ENCODE measurements at places on chromosomes 5 and 9.

- H3K27me3 ChIP-seq, result no peaks in the 10 kb centered on the region
- H3K27ac ChIP-seq, result no peak overlapping the region
- no peaks in the 10 kb centered on the region for H3K36me3 ChIP-seq
- no peak overlapping the region for H3K4me3 ChIP-seq
These were observed 18.9 kb downstream of the CSF1R start for GRCh38 chr5:150067405-150067960.

- peaks cover 31% of the 10 kb centered on the region for H3K36me3 ChIP-seq
- H3K4me3 ChIP-seq, result no peak overlapping the region
- H3K27ac ChIP-seq, result peak overlapping the region; percentile 49
- H3K27me3 ChIP-seq, result no peaks in the 10 kb centered on the region
- no peak for DNase-seq
- H3K4me1 ChIP-seq, result peaks cover 19% of the 10 kb centered on the region
These were observed 99.9 kb downstream of the TTC39B start for GRCh38 chr9:15206903-15207696.

GRCh38 chr9:12934545-12935272 lies 159.9 kb downstream of the LURAP1L start:
- no peaks in the 10 kb centered on the region for H3K4me1 ChIP-seq
- no peak overlapping the region for H3K27ac ChIP-seq
- no peak overlapping the region for H3K4me3 ChIP-seq
- no peaks in the 10 kb centered on the region for H3K27me3 ChIP-seq
- H3K36me3 ChIP-seq, result no peaks in the 10 kb centered on the region

GRCh38 chr5:32646061-32646969 lies 61.0 kb downstream of the SUB1 start:
- DNase-seq, result no peak
- peaks cover 3% of the 10 kb centered on the region for H3K4me1 ChIP-seq

GRCh38 chr9:120965344-120966012 lies 38.9 kb upstream of the TRAF1 start:
- no peak for DNase-seq
- no peaks in the 10 kb centered on the region for H3K4me1 ChIP-seq
- no peak overlapping the region for H3K27ac ChIP-seq
- no peaks in the 10 kb centered on the region for H3K27me3 ChIP-seq
- H3K36me3 ChIP-seq, result no peaks in the 10 kb centered on the region
- no peak overlapping the region for H3K4me3 ChIP-seq

DNA sequence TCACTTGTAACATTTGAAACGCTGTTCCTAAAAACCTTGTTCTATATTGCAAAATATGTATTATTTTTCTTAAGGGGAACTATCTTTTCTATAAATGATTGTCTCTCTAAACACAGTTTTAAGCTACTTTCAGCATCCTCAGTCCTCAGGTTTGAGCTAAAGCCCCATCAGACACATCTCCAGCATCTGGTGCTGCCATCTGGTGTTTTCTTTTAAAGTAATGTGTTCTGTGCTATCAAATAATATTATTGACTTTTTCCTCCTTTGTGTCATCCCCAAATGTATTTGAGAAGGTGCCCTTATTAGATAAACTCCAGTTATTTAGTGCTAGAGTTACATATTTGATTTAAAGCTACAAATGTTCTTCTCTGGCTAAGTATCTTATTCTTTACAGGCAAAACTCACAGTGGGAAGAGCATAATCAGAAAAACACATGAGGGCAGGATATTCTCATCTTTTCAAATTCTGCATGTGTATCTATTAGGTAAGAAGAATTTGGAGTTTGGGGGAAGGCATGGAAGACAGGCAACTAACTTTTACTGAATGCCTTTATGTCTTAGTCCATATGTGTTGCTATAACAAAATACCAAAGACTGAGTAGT lies 27.5 kb downstream of the ZNF474 start:
- DNase-seq, result no peak
- H3K36me3 ChIP-seq, result no peaks in the 10 kb centered on the region
- peaks cover 10% of the 10 kb centered on the region for H3K4me1 ChIP-seq

- H3K27ac ChIP-seq, result no peak overlapping the region
- H3K4me1 ChIP-seq, result peaks cover 28% of the 10 kb centered on the region
- peaks cover 4% of the 10 kb centered on the region for H3K36me3 ChIP-seq
- no peaks in the 10 kb centered on the region for H3K27me3 ChIP-seq
- no peak overlapping the region for H3K4me3 ChIP-seq
- no peak for DNase-seq
These were observed 48.8 kb downstream of the FANCC start for GRCh38 chr9:95268681-95269080.

DNA sequence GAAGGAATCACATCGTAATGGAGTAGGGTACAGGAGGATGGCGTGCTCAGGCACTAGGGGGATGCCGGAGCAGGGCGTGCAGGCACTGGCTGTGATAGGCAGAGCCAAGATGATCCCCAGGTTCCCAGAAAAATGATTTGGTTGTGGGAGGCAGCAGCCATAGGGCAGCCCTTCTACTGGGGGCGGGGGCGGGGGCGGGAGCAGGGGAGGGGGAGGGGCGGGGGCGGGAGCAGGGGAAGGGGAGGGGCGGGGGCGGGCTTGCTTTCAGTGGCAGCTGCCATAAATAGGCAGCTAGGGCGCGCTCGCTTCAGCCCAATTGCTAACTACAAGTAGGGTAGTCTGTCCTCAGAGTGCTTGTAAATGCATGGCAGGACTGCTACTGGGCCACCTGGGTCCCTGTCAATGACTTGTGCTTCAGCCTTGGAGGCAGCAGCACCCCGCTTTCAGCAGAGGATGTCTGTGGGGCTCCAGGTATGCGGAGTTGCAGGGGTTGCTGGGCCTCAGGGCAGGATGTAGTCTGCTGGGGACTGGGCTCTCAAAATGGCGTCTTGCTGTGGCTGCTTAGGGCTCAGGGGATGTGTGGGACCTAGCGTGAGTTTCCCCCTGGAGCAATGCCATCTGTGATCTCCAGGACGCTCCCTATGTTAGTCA lies 354.3 kb downstream of the RAB3C start:
- DNase-seq, result no peak
- H3K4me3 ChIP-seq, result no peak overlapping the region
- peaks cover 4% of the 10 kb centered on the region for H3K27me3 ChIP-seq
- no peak overlapping the region for H3K27ac ChIP-seq

DNA sequence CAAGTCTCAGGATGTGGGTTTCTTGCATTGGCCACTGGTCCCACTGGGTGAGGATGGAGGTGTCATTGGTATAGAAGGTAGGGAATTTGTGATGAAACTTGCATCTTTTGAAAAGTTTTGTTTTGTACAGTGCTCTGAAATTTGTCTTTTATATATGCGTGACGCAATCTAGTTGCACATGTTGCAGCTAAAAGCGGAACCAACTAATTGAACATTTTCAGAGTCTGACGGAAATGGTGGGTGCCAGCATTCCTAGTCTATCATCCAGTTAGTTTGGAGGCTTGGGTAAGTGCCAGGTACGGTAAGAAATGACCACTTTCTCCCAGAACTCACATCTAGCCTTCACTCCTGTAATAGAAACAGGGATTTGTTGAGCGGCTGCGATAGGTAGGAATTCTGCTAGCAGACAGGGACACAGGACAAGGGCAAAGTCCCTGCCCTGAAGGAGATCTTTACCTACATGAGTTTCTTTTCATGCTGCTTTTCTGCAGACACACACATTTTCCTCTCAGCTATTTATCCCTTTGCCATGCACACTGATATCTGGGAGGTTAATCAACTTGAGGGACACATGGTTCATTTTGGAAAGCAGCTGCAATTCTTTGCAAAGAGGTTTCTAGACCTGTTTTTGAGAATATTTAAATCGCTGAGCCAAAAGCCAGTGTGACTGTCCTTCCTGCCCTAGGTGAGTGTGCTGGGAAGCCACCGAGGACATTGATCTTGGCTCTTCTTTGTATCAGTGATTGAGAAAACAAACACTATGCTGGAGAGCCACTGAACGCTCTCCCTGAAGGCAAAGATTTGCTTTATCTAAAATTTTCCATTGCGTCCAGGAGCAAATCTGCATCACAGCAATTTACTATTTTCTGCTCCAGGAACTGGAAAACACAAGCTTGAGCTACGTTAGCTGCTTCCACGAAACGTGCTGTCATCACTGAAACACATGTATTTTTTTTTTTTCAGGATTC lies 89.7 kb downstream of the DAP start:
- no peak overlapping the region for H3K4me3 ChIP-seq
- no peak overlapping the region for H3K27ac ChIP-seq
- peaks cover under 1% of the 10 kb centered on the region for H3K36me3 ChIP-seq
- no peaks in the 10 kb centered on the region for H3K27me3 ChIP-seq
- no peak for DNase-seq

DNA sequence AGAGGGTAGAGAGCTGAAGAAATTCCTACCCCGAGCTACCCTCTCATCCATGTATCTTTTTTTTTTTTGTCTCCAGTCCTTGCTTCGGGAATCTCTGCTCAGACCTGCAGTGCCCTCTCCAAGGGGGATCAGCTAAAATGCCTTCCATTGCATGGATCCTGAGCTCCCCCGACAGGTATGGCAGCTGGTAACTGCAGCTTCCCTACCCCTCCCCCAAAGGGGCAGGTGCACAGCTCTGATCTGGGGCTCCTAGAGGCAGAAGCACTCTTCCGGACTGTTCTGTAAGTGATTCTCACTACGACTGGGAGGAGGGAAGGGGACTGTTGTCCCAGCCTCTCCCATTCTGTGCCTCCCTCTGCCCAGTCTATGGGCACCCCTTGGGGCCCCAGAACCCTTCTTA lies 169.6 kb downstream of the MELK start:
- H3K4me1 ChIP-seq, result peaks cover 3% of the 10 kb centered on the region
- H3K27me3 ChIP-seq, result peaks cover 51% of the 10 kb centered on the region
- no peak overlapping the region for H3K4me3 ChIP-seq
- H3K36me3 ChIP-seq, result no peaks in the 10 kb centered on the region
- no peak for DNase-seq
- H3K27ac ChIP-seq, result no peak overlapping the region

GRCh38 chr5:161085056-161085455 lies 233.0 kb upstream of the ATP10B start:
- no peak overlapping the region for H3K4me3 ChIP-seq
- DNase-seq, result no peak
- H3K36me3 ChIP-seq, result no peaks in the 10 kb centered on the region
- H3K27me3 ChIP-seq, result no peaks in the 10 kb centered on the region
- no peak overlapping the region for H3K27ac ChIP-seq

GRCh38 chr5:37603072-37603471 lies 224.0 kb downstream of the WDR70 start:
- DNase-seq, result no peak
- no peak overlapping the region for H3K27ac ChIP-seq

- DNase-seq, result no peak
- no peak overlapping the region for H3K4me3 ChIP-seq
- no peak overlapping the region for H3K27ac ChIP-seq
- peaks cover 4% of the 10 kb centered on the region for H3K27me3 ChIP-seq
- no peaks in the 10 kb centered on the region for H3K36me3 ChIP-seq
These were observed 87.6 kb downstream of the ADRB2 start for GRCh38 chr5:148913985-148914431.

DNA sequence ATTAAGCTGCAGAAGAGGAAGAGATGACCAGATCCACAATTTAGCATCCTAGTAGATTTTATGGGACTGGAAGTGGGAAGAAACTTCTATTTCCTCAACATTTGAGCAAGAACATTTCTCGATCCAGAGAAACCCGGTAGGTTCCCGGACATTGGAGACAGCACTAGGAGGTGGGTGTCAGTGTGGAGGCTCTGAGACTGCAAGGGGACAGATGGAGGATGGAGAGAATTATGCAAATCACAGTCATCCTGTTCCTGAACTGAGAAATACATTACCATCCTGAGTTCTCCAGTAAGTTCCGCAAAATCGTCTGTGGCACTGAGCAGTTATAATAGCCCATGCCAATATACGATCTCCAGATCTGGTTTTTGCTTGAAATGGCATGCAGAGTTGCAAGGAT lies 25.6 kb downstream of the GLDC start:
- H3K4me1 ChIP-seq, result no peaks in the 10 kb centered on the region
- no peak for DNase-seq
- H3K36me3 ChIP-seq, result no peaks in the 10 kb centered on the region
- no peak overlapping the region for H3K27ac ChIP-seq

GRCh38 chr5:72922422-72922821 lies 33.4 kb upstream of the FCHO2 start:
- no peaks in the 10 kb centered on the region for H3K36me3 ChIP-seq
- no peaks in the 10 kb centered on the region for H3K4me1 ChIP-seq
- no peaks in the 10 kb centered on the region for H3K27me3 ChIP-seq
- H3K4me3 ChIP-seq, result no peak overlapping the region

- H3K27ac ChIP-seq, result peak overlapping the region; percentile 97
- peaks cover 48% of the 10 kb centered on the region for H3K4me1 ChIP-seq
- peak overlapping the region; percentile 84 for H3K4me3 ChIP-seq
- DNase-seq, result no peak
- H3K36me3 ChIP-seq, result peaks cover 55% of the 10 kb centered on the region
- no peaks in the 10 kb centered on the region for H3K27me3 ChIP-seq
These were observed 452.8 kb downstream of the RAB3C start for GRCh38 chr5:59035681-59036080.

DNA sequence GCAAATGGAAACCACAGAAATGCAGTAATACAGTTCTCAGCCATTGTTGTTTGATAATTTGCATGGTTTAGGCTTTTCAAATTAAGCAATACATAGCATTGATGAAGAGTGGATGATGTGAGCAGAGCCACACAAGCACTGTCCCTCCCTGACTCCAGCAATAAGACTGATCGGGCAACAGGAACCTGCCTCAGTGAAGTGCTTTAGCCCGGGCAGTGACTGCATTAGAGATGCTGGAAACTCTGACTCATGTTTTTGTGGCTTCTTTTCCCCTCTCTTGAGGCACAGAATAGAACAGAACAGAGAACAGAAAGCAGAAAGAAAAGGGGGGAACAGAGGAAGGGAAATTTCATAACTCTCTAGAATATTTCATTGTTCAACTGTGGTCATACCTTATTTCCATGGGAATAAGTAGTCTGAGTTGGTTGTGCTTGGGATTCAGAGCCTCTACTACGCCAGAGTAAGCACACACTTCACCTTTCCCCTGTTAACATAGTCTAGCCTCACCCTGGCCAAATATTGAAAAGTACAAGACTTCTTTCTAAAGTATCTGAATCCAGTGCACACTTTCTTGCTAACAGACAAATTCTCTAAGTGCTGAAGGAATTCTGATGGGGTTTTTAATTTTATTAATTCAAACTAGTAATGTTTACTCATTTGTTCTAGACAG lies 164.8 kb upstream of the VCAN start:
- H3K27ac ChIP-seq, result peak overlapping the region; percentile 40
- no peaks in the 10 kb centered on the region for H3K27me3 ChIP-seq
- peaks cover 2% of the 10 kb centered on the region for H3K36me3 ChIP-seq
- H3K4me1 ChIP-seq, result peaks cover 9% of the 10 kb centered on the region
- DNase-seq, result peak; percentile 17

GRCh38 chr5:68339921-68340321 lies 124.4 kb downstream of the PIK3R1 start:
- H3K27me3 ChIP-seq, result no peaks in the 10 kb centered on the region
- no peak overlapping the region for H3K27ac ChIP-seq
- peaks cover 24% of the 10 kb centered on the region for H3K4me1 ChIP-seq
- H3K36me3 ChIP-seq, result no peaks in the 10 kb centered on the region
- no peak overlapping the region for H3K4me3 ChIP-seq

All from activated naive CD8-positive, alpha-beta T cell treated with anti-CD3 and anti-CD28 coated beads for 36 hours (primary cell).